Small intestine (tissue), 16 donors: ENCODE measurements at places on chromosomes 4 and X.

DNA sequence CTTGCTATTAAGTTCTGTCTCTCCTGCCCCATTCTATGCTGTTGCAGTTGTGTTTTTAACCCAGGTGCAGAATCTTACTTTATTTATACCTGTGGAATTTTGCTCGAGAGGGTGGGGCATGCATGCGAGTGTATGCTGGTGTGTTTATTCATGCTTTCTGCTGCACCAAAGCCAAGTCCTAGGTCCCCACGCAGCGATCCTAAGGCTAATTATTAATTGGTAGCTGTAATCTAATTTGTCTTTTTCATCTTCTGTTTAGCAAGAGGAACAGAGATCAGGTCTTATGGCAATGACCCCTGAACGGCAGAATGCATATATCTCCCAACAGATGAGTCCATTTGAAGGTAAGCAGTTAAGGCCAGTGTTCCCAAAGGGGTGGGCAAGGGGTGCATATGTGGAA, 58.7 kb upstream of the MTM1 start:
- no peak for DNase-seq

DNA sequence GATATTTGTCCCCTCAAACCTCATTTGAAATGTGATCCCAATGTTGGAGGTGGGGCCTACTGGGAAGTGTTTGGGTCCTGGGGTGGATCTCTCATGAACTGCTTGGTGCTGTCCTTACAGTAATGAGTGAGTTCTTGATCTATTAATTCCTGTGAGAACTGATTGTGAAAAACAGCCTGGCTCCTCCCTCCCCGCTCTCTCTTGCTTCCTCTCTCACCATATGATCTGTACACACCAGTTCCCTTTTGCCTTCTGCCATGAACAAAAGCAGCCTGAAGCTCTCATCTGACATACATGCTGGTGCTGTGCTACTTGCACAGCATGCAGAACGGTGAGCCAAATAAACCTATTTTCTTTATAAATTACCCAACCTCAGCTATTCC, 11.2 kb upstream of the YIPF7 start:
- no peak for DNase-seq

DNA sequence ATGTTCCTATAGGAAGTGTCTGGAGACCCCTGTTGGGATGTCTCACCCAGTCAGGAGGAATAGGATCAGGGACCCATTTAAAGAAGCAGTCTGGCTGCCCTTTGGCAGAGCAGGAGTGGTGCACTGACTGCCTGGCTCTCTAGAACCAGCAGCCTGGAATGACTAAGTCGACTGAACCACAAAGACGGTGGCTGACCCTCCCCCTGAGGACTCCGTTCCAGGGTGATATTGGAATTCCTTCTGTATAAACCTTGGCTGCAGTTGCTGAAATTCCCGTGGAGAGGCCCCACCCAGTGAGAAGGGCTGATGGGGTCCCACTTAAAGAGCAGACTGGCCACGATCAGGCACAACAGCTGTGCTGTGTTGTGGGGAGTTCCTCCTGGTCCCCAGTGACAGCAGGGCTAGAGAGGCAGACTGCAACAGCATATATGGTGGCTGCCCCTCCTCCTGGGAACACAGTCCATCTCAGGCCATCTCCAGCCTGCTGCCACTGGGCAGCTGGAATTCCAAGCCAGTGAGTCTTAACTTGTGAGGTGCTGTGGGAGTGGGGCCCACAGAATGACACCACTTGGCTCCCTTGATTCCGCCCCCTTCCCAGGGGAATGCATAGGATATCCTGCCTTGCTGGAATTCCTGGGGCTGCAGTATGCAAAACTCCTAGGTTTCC, 41.8 kb upstream of the RLIM start:
- no peak for DNase-seq

GRCh38 chr4:181601103-181601502, 642.1 kb upstream of the TENM3 start:
- DNase-seq: peak; percentile 17

- no peak for DNase-seq
These were observed 575.4 kb downstream of the SPRY1 start for GRCh38 chr4:123972031-123972430.

DNA sequence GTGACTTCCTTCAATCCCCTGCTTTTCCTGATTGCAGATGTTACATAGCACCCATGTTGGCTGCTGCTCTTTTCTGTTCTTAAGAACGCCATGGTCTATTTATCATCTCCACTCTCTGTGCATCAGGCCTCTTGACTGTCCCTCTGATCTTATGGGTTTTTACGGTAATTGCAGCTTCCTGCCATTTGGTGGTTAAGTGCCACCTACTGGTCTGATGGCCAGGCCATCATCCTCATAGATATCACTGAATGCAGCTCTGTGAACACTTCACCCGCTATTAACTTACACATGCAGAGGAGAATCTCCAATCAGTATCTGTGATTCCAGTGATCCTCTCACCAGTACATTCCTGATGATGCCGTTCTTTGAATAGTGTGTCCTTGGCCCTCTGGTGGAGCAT, 382.4 kb downstream of the TRAM1L1 start:
- DNase-seq: no peak

- DNase-seq: peak; percentile 29
These were observed 9.2 kb upstream of the CXorf66 start for GRCh38 chrX:139974471-139974870.

DNA sequence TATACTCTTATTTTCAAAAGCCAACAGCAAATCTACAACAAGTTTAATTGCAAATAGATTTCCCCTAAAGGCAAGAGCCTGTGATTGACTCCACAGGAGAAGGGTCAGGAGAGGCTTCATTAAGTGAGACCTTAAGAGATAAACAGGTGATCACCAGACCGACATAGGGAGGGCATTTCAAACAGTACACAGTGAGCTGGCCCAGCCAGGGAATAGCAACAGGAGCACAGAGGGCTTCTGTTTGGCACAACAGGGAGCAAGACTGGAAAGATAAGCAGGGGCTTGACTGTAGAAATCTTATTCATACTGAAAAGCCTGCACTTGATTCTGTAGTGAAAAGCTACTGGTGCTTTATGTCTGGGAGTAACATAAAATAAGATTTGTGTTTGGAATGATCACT, 3.9 kb downstream of the RUFY3 start:
- no peak for DNase-seq

GRCh38 chr4:182880387-182881356, 36.5 kb downstream of the DCTD start:
- peak; percentile 85 for DNase-seq

DNA sequence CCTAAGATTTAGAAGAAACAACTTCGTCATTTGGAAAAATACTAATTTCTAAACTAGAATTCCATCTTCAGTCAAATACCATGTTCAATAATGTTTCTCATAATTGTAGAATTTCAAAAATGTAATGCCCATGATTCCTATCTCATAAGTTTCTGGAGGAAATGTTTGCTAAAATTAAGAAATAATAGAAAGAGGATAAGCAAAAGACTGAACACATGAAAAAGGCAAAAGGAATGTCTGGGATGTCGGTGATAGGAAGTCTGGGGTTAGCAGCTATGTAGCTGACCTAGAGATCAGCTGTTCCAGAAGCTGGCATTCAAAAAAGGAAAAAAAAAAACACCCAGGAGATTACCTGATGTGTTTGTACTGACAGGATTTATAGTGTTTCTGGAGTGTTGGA, 18.9 kb upstream of the PCDH10 start:
- no peak for DNase-seq

GRCh38 chr4:155608225-155608885, 58.3 kb upstream of the GUCY1A1 start:
- DNase-seq: no peak

- DNase-seq: no peak
These were observed 239.7 kb upstream of the GATB start for GRCh38 chr4:152000518-152000917.

- DNase-seq: no peak
These were observed 30.8 kb downstream of the GAK start for GRCh38 chr4:901192-901910.

DNA sequence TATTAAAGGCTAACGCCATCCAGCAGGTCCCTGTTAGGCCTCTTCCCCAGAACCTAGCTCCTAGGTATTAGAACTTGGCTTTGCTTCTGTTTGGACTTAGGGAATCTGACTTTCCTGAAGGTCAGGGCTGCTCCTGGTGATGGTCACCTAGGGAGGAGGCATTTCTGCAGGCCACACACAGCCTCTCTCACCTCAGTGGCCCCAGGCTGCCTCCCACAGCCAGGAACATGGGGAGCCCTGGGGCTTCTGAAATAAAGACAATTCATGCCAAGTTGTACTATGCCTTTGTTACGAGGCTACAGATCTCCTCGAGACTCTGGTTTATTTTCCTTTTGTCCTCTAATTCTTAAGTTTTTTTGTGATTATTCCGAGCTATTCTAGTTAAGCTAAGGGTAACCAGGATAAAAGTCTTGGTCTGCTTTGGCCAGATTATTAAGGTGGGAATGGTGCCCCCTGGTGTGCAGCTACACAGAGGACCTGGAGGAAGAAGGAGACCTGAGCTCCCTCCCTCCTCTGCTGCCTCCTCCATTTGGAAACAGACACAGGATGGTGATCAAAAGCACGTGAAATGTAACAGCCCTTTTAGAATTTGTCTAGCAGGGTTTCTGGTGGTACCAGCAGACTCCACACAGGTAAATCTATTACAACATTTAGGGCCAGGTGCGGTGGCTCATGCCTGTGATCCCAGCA, 131.0 kb downstream of the DCLK2 start:
- DNase-seq: peak; percentile 11

- no peak for DNase-seq
These were observed 191.8 kb downstream of the PDGFC start for GRCh38 chr4:156779774-156780173.

- no peak for DNase-seq
These were observed 17.7 kb downstream of the GUCY2F start for GRCh38 chrX:109464231-109464630.
